ENCODE measurements at places on chromosomes 2 and 18.

- no peak for DNase-seq
Observed at GRCh38 chr2:96970910-96971309, 15.5 kb downstream of the FAM178B start.

DNA sequence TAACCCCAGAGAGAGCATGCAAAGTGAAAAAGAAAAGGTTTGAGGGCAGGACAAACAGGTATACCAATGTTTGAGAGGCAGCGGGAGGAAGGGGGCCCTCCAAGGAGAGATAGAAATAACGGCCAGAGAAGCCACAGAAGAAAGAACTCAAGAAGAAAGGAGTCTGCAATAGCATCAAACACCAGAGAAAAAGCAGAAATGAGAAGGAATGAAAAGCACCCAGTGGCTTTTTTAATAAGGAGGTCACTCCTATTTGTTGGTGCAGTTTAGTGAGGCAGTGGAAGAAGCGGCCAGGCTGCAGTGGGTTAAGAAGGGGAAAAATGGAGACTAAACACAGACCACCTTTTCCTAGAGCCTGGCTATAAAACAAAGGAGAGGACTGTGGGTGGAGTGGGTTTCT is 177.2 kb downstream of the THADA start:
- no peak for DNase-seq

GRCh38 chr2:213125646-213126347 is 25.6 kb downstream of the IKZF2 start:
- DNase-seq, result no peak

GRCh38 chr18:31774477-31774785 is 13.8 kb upstream of the SLC25A52 start:
- no peak for DNase-seq

DNA sequence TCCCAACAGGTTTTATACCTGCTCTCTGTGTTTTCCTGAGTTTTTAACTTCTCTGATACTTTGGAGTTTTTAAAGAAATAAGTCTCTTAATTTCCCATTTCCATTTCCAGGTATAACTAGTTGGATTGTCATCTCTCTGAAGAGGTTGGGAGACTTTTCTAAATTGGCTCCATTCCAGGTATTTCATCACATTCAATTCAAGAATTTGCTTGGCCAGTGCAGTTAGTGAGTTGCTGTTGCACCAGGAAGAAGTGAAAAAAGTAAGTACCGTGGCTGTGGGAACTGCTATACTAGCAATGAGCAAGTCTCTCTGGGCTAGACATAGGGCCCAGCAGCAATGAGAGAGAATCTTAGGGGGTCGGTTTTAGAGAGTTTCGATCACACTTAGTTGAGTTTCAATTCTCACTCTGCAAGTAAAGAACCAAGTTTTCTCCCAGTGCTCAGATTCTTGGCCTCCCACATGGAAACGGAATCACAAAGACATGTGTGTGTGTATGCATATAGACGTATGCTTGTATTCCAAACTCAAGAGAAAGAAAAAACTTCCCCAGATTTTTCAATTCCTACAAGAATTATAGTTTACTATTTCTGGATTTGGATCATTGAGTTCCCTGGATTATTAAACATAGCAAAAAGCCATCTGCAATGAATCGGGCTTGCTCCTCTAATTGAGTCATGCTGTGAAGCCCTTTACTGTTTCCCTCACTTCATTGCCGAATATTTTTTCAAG is 894.4 kb downstream of the BCL11A start:
- DNase-seq, result no peak

- no peak for DNase-seq
Observed at GRCh38 chr2:111978452-111979170, 76.5 kb upstream of the TMEM87B start.

DNA sequence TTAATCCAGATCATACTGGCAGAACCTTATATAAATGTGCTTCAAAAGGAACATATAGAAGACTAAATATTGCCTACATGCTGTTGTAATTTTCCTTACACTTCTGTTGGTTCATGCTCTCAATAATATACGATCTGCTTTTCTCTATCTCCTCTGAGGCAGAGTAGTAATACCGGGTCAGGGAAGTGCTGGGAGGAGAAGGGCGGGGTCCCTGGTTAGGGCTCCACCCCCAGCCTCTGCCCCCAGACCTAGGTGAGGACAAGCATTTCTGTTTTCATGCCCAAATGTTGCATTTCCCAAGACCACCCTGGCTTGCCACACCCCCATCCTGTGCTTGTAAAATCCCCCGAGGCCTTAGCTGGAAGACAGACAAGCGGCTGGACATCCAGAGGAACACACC is 55.3 kb downstream of the PLA2R1 start:
- DNase-seq, result no peak

DNA sequence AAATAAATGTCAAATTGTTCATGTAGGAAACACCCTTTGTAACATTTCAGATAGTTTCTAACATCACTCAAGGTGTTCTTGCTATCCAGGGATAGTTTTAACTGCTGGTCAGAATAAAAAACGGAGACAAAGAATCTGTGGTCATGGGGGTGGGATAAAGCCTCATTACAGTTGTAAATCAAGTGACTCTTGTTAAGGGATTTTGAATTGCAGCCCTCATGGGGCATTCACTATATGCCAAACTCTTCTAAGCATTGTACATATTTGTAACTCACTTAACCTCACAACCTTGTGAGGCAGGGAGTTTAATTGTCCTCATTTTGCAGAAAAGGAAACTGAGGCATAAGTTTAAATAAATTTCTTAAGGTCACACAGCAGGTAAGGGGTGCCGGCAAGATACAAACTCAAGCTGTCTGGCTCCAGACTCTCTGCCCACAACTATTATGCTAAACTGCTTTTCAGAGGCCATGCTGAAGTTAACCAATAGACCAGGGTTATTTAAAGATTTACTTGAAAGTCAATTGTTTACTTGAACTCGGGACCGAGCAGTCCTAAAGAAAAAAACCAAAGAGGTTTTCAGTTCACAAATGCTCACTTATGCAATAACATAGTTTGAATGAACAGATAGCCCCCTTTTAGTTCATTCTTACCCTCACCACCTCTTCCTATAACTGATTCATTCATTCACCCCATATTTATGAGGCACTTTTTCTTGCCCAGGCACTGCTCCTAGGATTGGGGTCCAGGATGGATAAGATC is 121.6 kb upstream of the FZD5 start:
- no peak for DNase-seq

GRCh38 chr2:57862153-57862552 is 184.5 kb upstream of the VRK2 start:
- DNase-seq, result no peak

- no peak for DNase-seq
Observed at GRCh38 chr2:56309626-56310170, 125.9 kb downstream of the CCDC85A start.

DNA sequence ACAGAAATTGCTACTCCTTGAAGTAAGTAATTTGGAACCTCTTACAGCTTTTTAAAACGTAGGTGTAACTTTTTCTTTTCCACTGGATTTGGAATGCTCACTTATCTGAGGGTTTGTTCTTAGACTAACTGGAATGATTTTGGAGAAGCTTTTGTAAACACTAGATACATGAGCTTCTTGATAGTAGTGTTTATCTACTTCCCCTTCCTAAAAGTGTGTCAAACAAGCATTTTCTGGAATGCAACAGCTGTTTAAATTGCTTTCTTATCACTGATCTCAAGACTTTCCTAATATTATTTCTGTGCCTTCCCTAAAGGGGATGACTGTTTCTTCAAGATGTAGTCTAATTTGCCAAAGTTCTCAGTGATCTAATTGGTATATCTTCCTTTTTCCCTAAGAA is 282.6 kb downstream of the CCDC178 start:
- DNase-seq, result no peak

- no peak for DNase-seq
Observed at GRCh38 chr2:10526281-10527000, 78.3 kb upstream of the ODC1 start.

- DNase-seq, result no peak
Observed at GRCh38 chr2:96233880-96234316, 25.3 kb upstream of the STARD7 start.

DNA sequence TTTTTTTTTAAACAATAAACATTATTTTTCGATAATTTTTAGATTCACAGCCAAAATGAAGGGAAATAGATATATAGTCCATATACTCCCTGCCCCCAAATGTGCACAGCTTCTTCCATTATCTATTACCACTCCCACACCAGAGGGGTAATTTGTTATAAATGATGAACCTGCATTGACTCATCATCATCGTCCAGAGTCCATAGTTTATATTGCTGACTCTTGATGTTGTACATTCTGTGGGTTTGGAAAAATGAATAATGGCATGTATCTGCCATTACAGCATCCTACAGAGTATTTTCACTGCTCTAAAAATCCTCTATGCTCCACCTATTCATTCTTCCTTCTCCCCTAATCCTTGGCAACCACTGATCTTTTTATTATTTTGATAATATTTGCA is 121.5 kb downstream of the LTBP1 start:
- DNase-seq, result peak; percentile 45

- no peak for DNase-seq
Observed at GRCh38 chr2:239359196-239359912, 41.5 kb downstream of the HDAC4 start.

DNA sequence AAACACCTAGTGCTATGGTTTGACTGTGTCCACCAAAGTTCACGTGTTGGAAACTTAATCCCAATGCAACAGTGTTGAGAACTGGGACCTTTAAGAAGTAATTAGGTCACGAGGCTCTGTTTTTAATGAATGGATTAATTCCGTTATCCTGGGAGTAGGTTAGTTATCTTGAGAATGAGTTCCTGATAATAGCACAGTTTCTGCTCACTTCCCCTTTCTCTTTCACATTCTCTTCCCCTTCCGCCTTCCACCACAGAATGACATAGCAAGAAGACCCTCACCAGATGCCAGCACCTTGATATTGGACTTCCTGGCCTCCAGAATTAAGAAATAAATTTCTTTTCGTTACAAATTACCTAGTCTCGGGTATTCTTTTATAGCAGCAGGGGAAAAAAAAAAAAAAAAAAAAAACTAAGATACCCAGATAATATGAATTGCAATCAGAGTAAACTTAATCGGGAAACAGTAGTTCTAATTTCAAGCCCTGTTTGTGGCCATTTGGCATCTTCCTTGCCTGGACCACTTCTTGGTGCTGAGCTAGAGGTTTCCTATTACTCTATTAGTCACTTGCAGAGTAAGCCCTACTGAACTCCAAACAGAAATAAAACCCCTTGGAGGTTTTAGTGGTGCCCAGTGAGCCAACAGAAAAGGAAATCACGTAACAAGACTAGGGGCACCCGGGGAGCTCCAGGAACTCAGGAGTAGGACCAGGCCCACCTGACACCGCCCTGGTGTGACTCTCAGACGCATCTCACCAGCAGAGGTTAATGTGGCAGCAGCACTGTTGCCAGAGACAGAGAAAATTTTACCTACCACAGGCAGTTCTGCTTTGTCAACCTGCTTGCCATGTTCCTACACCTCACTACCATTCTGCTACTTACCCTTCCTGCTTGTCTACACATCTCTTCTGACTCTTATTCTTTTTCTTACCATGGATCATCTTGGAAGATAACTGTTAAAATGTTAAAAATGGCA is 147.6 kb upstream of the CAB39 start:
- DNase-seq, result peak; percentile 15

DNA sequence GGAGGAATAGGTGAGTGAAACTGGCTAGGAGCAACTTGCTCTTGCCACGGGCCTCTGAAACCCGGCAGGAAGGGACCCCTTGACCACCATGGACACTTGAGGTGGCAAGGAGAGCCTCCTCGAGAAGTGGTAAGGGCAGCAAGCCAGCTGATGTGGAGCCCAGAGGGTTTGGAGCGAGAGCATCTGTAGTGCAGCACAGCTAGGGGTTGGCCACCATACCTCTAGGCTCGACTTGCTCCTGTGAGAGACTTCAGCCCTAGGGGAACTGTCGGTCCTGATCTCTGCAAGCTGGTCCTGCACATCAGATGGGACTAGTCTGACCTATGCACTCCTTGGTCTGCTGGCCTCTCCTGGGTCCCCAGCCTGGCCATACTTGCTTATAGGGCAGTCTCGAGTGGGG is 158.4 kb downstream of the CCDC178 start:
- DNase-seq, result no peak

- DNase-seq, result no peak
Observed at GRCh38 chr2:240245706-240246105, 105.2 kb upstream of the OTOS start.

DNA sequence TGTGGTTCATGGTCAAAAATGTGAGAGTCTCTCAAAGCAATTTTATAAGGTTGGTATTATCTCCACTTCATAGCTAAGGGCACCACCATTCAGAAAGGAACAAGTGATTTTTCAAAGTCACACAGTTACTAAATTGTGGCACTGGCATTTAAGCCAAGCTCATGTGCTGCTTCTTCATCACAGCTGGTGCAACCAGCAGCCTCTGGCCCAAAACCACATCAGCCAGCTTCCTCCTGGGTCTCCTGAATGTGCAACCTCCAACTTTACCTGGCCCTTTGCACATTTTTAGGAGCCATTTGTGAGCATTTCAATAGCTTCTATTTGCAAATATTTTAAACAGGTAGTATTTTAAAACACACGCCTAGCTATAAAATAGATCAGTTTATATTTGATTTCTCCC is 293.7 kb downstream of the BCL11A start:
- no peak for DNase-seq

GRCh38 chr2:240127911-240128607 is 8.0 kb downstream of the COPS9 start:
- no peak for DNase-seq

- no peak for DNase-seq
Observed at GRCh38 chr2:1678609-1679008, 65.7 kb downstream of the PXDN start.

DNA sequence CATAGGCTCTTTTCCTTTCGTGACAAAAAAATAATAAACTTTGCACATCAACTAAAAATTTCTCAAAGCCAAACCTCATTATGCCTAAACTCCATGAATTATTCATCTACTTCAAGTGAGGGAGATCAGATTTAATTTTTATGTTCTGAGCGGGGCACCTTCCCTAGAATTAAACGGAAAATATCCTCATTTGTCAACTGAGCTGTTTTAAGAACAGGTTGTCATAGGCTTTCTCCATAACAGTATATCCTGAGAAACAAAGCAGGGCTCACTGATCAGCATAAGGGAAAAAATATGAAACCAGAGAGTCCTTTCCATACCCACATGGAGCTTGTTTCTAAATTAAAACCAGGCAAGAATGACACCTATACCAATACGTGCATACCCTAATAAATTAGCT is 131.5 kb upstream of the CHAC2 start:
- DNase-seq, result no peak

DNA sequence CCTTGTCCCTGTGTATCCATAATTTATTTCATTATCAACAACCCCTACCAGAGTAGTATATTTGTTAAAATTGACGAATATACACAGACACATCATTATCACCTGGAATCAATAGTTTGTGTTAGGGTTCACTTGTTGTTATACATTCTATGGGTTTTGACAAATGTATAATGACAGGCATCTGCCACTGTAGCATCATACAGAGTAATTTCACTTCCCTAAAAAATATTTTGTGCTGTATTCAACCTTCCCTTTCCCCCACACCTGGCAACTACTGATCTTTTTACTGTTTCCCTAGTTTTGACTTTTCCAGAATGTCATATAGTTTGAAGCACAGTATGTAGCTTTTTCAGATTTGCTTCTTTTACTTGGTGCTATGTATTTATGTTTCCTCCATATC is 132.0 kb downstream of the ZNF804A start:
- no peak for DNase-seq

All from AG04450 (cell line).